ENCODE measurements at places on chromosomes 3 and 15.

DNA sequence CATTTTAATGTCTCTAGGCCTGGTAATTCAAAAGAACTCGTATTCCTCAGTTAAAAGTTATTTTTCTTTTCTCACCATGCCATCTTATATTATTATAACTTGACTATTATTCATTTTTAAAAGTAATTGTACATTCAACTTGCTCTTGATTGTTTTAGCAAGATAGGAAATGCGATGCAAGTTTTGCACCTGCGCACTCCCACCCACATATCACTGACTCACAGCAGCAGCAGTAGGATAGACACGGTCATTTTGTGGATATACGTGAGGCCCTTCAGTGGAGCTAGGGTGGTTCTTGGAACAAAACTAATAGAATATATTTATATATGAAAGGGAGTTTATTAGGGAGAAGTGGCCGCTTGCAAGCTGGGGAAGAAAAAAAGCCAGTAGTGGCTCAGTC, 95.5 kb upstream of the UBE3A start:
- no peak for DNase-seq

DNA sequence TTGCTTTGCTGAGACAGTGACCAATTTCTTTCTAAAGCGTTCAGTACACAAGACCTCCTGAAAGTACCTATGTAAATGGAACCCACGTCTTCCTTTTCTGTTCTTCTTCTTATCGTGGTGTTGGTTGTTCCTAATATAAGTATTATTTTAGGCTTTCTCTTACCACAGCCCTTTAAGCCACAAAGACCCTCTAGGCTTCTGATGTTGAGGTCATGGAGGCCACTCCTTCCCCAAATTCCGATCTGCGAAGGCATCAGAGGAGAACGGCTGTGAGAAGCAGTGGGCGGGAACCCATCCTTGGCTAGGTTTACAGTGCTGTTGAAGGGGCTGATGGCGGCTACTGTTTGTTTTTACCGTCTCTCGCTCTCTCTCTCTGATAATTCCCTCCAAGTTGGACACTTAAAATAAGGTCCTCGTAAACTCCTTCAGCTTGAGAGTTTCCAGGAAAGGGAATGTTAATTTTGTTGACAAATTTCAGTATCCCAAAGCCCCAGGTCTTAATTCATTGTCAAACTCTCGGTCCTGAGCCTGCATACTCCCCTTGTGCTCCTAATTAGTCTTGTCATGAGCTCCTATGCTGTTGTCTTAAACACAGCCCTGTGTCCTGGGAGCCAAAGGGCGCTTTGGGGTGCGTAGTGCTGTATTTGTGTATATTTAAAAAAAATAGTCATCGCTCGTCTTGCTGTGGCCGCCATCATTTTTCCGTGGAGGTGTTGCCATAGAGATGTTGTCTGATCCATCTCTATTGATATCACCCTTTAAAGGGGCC, 178.8 kb downstream of the OPA1 start:
- no peak for DNase-seq

DNA sequence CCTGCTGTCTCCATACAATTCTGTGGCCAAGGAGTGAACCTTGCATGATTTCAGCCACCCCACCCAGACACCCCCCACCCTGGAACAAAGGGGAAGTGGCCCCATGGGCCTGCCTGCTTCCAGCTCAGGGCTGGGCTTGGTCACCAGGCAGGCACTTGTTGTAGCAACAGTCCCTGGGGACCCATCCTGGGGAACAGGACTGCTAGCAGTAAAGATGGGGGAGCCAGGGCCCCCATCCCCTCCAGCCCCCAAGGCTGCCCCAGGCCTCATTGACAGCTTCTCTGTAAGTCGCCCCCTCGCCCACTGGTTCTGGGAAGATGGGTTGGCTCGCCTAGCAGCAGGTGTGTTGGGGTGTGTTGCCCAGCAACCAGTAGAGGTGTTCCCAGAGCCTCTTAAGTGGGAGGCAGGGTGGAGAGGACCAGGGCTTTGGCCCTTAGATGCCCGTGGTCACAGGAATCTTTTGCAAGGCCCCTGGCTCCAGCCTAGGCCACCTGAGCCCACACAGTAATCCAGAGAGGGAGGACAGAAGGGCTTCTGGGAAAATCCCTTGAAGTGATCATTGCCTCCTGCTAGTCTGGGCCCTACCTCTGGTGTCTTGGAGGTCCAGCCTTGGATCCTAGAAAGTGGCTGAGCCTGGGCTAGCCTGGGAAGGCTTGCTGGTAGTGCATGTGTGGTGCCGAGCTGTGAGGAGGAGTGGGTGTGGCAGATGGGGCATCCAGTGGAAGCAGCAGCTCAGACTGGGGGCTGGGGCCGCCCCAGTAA, 48.9 kb downstream of the CYP11A1 start:
- peak; percentile 57 for DNase-seq

DNA sequence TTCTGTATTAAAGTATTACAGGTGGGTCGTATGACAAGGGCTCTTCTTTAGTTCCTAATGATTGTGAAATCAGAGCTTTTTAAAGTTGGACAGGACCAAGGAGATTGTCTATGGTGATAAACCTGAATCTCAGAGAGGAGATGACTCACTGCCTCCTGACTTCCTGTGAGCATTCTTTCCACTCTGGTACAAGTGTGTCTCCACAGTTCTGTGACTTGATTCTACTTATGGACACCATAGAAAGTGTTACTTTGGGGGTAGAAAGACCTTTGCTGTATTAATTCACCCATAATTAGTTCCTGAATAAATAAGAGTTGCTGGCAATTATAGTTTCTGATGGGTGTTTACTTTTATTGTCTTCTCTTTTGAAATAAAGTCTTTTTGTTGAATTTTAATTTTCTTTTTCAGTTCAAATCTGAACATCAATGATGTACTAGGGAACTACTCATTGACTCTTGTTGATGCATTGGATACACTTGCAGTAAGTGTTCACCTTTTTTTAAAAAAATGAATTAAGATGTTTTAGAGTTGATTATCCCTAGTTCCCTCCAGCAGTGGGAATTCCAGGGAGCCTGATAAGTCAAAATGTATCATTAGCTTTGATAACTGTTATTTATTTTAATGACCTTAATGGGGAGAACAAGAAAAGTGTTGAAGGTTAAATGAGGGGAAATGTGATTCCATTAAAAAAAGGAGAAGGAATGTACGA, 7.4 kb downstream of the EDEM1 start:
- DNase-seq: peak; percentile 81

- no peak for DNase-seq
Measured at GRCh38 chr3:13014755-13015285, 58.4 kb downstream of the IQSEC1 start.

GRCh38 chr15:87567406-87568030, 689.0 kb downstream of the NTRK3 start:
- DNase-seq: no peak

DNA sequence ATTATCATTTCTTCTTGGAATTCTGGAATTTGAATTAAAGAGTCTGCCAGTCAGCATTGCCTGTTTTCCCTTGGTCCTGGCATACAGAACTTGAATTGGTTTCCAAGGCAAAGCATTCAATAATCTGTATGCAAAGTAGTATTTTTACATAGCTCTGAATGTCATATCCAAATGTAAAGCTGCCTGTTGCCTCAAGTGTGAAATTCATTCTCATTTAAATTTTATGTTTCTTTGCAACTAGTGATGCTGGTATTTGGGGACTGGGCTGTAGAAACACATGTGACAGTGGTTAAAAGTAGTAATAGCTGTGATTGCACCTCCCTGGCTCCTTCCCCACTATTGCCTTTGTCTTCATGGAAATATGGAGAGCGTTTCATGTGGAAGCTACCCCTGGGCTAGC, 743.9 kb upstream of the GOLIM4 start:
- no peak for DNase-seq

- no peak for DNase-seq
Measured at GRCh38 chr3:172561897-172562640, 38.8 kb upstream of the TNFSF10 start.

DNA sequence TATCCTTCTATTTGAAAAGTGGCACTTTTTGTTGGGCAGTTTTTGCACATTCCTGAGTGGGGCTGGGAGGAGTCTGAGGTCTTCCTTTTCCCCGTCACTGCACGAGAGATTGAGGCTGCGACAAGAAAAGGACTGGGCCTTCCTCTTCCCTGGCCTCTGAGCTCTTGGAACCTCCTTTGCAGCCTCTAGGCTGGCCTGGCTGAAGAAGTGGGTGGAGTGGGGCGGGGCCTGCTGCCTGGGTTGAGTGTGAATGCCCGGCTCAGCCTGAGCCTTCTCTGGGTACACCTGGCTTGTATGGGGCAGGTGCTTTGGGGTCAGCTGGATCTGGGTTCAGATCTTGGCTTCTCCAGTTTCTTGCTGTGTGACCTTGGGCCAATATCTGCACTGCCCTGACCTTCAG, 43.1 kb downstream of the PLXNA1 start:
- DNase-seq: no peak

GRCh38 chr3:170690661-170690981, 104.7 kb upstream of the SLC7A14 start:
- DNase-seq: no peak

GRCh38 chr3:61979638-61980037, 393.7 kb downstream of the FEZF2 start:
- no peak for DNase-seq

GRCh38 chr3:154794814-154795445, 285.2 kb upstream of the MME start:
- no peak for DNase-seq

DNA sequence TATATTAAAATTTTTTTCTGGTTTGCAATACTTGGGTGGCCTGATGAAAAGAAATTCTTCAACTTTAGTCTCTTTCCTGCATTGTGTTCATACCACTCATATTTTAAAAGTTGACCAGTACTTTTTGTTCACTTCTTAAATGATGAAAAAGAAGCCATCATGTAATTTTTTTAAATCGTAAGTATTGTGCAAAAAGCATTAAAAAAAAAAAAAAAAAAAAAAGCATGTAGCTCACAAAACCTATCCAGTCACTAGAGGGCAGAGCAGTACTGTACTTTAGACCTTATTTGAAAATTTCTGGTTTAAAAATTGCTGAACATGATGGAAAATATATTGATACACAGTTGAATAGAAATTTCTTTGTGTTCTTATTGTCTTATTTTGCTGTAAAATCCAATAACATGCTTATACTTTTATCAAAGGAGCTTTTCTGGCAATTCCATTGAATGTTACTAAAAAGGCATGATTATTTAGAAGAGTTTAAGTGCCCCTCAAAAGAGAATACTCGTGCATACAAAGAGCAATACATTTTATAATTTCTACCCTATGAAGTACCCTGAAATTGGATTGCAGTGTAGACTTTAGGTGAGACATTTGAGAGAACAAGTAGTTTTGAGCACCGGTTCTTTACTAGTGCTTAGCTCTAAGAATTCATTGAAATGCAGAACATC, 137.7 kb downstream of the BBX start:
- DNase-seq: no peak

- no peak for DNase-seq
Measured at GRCh38 chr3:11021611-11022011, 29.1 kb downstream of the SLC6A1 start.

DNA sequence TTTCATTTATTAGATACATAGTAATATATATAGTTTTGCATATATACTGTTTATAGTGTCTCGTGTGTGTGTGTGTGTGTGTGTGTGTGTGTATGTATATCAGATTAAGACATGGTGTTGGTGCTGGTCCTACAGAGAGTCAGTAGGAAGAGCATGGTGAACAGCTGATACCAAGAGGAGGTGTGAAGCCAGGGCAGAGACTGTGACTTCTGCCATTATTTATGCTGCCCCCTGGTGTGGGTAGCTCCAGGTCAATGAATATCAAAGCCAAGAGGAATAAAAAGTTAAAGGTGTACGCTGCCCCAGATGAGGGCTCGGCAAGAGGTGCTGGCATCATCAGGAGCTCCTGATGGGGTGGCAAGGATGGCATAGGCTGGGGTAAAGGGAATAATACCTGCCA, 299.5 kb upstream of the RASGRP1 start:
- no peak for DNase-seq

DNA sequence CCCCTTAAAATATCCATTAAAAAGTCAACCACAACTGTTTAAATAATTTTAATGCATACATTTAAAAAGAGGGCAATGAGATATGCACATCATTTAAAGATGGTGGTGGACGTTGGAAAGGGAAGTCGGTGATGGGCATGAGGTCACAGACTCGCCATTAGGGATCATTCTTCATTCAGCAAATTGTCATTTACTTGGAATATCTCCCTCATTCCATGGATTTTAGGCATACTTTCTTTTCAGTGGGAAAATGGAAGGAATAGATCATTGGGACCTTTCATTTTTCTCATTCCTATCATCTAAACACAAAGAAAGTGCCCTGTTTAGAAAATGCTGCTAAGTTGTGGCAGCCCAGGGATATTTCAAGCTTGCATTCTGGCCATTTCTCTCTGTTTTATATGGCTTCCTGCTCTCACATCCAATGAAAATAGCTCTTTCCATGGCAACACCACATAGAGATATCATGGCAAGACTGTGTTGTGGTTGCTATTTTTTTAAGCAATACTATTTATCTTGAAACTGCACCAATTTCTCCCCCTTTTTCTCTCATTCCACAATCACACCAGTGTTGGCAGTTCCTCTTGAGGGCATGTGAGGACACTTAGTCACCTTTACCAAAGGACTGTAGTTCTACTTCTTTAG, 40.7 kb upstream of the LMCD1 start:
- DNase-seq: no peak

DNA sequence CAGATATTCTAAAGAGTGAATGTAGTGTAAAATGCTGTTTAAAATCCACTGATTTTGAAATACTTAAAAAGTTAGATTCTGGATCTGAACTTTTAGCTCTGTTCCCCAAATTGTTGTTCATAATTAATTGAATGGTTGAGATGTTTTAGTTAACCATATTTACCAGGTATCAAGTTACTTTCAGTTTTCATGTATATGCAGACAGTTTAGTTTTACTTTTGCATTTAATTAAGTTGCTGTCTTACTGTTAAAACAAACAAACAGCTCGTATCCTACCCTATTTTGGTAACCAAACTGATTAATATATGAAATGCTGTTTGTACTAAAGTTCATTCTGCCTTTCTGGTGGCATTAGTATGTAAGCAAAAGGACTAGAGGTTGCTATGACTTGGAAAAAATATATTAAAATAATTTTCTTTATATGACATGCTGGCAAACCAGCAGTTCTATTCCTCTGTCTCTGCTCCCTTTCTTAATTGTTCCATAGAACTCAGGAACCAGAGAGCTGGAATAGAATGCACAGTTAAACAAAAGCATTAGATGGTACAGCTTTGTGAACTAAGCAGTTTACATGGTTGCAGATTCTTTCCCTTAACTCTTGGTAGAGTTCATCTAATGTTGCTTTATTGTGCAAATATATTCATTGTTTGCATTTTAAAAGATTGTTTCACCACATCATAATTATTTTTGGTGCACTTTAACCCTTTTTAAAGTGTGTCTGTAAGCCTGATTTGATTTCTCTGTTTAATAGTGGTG, 39.5 kb upstream of the SCAANT1 start:
- DNase-seq: no peak

All from urothelium cell line (cell line).